NCI-H774 (cell line): ENCODE measurements at places on chromosomes 16 and 17.

DNA sequence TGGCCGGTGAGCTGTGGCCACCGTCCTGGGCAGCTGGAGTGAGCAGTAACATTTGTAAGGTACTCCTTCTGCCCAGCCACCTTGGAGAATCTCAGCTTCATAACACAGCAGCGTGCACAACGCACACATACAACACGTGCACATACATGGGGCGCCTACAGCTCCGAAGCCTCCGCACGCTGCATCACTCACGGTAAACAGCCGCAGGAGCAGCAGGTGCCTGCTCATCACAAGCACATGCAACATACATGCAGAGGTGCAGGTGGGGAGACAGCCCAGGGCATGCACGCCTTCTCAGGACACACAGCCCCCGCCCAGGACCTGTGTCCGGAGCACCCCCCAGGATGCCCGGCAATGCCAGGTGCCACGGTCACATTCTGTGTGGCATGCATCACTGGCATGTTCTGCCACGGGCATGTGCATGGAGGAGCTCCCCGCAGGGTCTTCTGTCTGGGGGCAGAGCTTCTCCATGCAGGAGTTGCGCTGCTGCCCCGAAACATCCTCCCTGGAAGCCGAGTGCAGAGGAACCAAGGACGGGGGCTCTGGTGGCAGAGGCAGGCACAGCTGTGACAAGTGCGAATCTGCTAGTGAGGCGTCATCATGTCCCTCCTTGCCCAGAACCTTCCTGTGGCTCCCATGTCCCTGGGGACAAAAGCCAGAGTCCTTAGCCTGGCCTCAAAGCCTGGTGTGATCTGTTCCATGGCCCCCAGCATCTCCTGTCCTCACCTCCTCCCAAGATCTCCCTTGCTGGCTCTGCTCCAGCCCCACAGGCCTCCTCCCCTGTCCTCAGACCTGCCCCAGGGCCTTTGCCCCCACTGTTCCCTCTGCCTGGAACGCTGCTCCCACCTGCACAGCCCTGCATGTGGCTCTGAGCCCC lies 184.0 kb upstream of the GSE1 start:
- DNase-seq, result no peak

DNA sequence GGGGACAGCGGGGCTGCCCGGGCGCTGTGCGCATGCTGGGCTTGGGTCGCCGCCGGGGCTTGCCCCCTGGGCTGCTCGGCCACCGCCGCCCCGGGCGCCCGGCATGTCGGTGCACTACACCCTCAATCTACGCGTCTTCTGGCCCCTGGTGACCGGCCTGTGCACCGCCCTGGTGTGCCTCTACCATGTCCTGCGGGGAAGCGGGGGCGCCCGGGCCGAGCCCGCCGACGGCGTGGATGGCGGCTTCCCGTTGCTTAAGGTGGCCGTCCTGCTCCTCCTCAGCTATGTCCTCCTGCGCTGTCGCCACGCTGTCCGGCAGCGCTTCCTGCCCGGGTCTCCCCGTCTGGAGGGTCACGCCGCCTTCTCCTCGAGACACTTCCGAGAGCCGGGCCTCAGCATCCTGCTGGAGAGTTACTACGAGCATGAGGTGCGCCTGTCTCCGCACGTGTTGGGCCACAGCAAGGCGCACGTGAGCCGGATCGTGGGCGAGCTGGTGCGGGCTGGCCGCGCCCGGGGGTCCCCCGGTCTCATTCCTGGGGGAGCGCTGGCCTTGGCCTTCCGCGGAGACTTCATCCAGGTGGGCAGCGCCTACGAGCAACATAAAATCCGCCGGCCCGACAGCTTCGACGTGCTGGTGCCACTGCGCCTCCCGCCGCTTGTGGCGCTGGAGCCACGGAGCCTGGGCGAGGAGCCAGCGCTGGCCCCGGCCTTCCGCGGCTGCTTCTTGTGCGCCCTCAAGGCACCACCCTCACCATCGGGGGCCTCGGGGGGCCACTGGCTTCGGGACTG lies 789 bp downstream of the ITPRIPL2 start:
- DNase-seq, result no peak

DNA sequence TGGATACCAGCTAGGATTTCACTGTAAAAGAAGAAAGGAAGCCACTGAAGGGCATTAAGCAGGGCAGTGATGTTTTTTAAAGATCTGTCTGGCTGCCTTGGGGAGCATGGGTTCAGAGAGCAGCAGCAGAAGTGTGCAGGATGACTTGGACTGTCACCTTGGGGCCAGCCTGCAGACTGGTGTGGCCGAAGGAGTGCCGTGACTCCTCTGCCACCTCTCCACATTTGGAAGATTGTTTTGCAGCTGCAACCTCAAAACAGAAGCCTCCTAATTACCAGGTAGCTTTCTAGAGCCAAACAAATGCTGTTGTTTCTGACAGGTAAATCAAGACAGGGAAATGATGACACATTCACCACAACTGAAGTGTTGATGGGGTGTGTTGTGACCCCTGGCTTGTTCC lies 681.4 kb downstream of the WWOX start:
- no peak for DNase-seq

DNA sequence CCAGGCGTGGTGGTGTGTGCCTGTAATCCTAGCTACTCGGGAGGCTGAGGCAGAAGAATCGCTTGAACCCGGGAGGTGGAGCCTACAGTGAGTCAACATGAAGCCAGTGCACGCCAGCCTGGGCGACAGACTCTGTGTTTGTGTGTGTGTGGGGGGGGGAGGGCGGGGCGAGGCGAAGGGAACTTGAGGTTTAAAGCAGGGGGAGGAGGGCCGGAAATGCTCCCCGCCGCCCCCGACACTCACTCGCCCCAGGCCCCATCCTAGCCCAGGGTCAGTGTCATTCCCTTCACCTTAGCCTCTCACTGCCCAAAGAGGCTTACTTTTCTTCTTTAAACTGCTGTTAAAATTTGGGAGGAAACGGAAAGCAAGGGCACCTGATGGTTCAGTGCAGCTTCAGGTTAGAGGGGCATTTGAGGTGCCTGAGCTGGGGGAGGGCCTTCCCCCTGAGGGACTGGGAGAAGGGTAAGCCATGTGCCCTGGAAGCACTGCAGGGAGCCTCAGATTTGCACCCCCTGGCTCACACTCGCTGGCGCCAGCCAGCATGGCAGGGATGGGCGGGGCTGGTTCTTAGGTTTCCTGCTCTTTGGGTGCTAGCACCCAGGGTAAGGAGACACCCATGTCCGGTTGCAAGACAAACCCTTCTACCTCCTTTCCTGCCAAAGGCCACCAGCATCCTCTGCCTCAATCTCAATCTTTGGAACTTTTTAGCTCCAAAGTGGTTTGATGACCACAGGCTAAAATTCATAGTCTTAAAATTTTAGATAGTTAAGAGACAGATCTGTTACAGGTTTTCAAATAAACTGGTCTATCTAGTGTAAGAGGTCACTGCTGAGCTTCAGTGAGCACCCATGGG lies 2.2 kb upstream of the LIMD2 start:
- no peak for DNase-seq

GRCh38 chr16:1223355-1224214 lies 1.5 kb downstream of the TPSG1 start:
- DNase-seq, result no peak

- no peak for DNase-seq
Measured at GRCh38 chr16:22732400-22732799, 81.6 kb upstream of the HS3ST2 start.

DNA sequence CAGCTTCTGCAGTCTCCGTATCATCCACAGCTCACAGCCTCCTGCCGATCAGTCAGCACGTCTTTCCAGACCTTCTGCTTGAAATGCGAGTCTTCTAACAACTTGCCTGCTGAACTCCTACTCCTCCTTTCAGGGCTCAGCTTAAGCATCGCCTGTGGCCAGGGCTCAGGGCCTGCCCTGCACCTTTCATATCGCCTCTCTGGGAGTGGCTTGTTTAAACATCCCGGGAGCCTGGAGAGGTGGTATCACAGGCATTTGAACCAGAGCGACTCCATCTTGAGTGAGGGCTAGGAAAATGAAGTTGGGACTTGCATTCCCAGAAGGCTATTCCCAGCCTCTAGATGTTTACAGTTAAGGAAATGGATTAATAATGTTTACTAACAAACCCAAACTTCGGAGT lies 13.9 kb upstream of the CYB561 start:
- DNase-seq, result no peak

GRCh38 chr17:3969963-3970362 lies 5.7 kb upstream of the ATP2A3 start:
- no peak for DNase-seq

GRCh38 chr16:12141073-12141951 lies 164.8 kb downstream of the SNX29 start:
- no peak for DNase-seq

DNA sequence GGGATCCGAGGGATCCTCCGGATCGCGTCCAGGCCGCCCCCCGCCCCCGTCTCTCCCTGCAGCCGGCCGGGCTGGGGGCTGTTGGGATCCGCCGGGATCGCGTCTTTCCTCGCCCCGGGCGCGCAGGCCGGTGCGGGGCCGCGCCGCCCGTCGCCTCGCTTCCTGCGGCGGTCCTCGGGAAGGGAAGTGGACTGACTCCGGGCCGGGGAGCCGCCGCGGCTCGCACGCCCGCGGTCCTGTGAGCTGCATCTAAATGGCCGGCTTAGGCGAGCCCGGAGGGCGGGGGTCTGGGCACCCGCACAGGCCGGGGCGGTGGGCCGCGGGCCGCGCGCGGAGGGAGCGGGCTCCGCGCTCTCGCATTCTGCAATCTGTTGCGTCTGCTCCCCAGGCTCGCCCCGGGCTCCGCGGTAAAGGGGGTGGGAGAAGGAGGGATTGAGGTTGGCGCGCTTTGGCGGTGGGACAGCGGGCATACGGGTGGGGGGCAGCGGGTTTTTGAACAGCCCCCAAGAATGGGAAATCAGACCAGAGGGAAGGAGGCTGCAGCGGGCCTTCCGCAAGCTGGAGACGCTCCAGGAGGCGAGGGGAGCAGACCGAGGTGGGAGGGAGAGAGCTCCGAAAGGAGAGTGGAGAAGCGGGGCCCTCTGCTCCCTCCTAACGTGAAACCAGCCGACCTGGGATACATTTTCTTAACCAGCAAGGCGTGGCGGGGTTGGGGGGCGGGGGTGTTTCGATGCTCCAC lies 2.2 kb downstream of the TMEM132E start:
- no peak for DNase-seq

DNA sequence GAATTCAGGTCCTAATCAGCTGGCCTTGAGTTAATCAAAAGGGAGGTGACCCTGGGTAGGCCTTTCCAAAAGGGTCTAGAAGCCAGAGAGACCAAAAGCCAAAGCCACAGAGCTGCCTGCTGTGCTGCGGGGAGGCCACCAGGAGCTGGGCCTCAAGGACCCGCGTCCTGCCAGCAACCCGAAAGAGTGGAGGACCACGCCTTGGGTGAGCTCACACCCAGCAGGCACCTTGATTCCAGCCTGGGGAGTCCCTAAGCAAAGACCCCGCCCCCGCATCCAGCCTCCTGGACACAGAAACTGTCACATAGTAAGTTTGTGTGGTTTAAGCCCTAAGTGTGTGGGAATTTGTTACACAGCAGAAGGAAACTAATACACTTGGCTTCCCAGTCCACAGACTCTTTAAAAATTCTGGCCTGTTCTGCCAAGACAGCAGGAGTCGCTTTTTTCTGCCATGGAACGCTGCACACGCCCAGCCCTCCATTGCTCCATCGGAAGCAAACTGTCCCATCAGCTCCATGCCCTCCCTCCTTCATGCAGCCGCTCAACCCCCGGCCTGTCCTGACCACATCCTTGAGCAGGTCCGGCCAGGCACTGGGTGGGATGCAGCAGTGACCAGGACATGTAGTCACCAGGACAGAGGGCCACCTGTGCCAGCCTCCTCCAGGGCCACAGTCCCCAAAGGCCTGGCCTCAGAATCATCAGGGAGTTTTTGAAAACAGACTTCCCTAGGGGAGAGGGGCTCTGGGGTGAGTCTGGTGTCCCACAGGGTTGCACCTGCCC lies 20.9 kb upstream of the RASD1 start:
- DNase-seq, result no peak

- DNase-seq, result no peak
Measured at GRCh38 chr16:65684230-65684629, 562.4 kb upstream of the CDH11 start.

- DNase-seq, result no peak
Measured at GRCh38 chr17:80236911-80237310, 16.7 kb downstream of the SLC26A11 start.

- DNase-seq, result no peak
Measured at GRCh38 chr16:72818236-72818845, 229.6 kb downstream of the ZFHX3 start.

GRCh38 chr16:27928542-27928941 lies 135.0 kb downstream of the GSG1L start:
- no peak for DNase-seq

DNA sequence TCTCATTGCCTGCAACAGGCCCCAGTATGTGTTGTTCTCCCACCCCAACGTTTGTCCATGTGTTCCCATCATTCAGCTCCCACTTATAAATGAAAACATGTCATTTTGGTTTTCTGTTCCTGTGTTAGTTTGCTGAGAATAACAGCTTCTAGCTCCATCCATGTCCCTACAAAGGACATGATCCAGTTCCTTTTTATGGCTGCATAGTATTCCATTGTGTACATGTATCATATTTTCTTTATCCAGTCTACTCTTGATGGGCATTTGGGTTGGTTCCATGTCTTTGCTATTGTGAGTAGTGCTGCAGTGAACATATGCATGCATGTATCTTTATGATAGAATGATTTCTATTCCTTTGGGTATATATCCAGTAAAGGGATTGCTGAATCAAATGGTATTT lies 10.8 kb upstream of the KRTAP9-2 start:
- DNase-seq, result no peak

DNA sequence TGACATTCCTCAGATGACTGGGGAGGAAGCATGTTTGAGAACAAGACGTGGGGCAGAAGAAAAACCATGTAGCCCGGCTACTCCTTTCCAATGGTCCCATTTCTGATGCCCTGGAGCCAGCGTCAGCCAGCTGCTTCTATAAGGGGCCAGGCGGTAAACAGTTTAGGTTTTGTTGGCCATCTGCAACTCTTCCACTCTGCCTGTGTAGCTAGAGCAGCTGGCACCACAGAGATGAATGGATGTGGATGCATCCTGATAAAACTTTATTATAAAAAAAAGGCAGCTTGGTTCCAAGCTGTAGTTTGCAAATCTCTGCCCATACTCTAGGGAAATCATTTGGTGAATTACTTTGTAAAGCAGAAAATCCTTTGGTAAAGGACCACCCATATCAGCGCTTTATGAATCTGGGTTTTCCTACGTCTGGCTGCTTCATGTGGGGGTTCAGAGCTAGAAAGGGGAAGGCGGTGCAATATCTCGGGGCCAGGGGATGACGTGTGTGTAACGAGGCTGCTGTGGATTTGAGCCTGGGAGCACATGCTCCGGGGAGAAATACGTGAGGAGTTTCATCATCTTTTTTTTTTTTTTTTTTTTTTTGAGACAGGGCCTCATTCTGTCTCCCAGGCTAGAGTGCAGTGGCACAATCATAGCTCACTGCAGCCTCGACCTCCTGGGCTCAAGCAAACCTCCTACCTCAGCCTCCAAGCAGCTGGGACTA lies 3.4 kb upstream of the SRL start:
- DNase-seq, result no peak
